ENCODE measurements at places on chromosomes 5 and 9.

DNA sequence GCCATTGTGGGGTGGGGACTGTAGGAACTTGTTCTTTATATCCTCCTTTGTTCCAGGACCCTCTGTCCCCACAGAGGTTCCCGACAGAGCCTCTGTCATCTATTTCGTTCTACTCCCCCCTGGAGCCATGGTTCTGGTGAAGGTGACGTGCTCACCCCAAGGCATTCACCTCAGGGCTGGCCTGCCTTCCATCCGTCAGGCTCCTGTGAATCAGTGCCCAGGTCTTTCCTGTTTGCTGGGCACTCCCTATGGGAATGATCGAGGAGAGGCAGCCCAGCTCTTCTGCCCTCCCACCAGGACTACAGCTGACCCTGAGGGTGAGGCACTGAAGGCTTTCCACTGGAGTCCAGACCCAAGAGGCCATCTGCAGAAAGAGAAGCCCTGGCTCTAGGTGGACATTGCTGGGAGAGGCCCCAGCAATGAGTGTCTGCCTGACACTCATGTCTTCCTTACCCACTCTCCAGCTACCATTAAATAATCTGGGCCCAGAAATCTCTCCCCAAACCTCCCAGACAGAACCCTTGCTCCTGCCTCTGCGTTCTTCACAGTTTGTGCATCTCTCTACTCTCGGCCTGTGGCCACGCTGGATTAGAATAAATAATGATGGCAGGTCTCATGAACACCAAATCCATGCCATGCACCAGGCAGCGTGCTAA is 214.2 kb downstream of the FSTL4 start:
- DNase-seq: no peak

DNA sequence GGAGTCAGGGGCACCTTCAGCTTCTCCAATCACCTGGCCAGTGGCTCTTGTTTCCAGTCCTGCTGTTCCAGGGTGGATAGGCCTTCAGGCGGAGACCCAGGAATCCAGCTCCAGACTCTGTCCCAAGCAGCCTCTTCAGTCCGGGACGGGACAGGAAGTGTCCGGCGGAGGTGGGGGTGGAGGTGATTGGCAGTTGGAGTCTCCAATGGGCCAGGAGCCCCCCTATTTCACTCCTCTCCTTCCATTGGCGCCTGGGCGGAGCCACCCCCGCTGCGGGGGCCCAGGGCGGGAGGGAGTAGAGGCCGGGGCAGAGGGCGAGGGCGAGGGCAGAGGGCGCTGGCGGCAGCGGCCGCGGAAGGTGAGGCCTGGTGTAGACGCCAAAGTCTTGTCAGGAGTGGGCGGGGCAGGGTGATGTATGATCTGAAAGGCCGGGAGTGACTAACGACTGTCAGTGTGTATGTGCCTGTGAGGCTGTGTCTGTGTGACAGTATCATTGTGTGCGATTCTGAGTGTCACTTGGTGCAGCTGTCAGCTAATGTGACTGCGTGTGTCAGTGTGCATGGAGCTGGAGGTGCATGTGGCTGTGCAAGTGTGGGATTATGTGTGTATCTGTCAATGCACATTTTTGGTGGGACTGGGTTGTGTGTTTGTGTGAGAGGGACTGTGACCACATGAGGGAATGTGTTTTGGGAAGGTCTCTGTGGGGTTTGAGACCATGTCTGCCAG is at the start of gene IL11RA:
Gene IL11RA, plus strand, starts transcription at position 310 of the 726 bp plus-strand sequence. CDS start 3,033 bp downstream, outside the sequence.
- DNase-seq: no peak

- DNase-seq: no peak
These were observed 23.3 kb upstream of the ABLIM3 start for GRCh38 chr5:149117970-149118369.

DNA sequence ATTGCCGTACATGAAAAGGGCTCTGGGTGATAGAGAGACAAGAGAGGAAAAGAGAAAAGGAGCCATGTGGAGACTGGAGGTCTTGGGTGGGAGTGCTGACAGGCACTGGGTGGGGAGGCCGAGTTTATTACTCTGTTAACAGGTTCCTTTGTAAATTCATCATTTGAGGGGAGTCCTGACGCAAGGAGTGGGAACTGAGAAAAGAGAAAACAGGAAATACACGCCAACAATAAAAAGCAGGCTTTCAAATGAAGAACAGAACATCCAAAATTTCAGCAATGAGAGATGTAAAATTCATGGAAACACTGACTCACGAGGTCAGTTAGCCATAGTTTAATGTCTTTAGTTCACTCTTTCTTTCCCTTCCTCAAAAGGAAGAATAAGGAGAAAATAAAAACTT is 342.8 kb downstream of the TMEM167A start:
- DNase-seq: no peak

- no peak for DNase-seq
These were observed 93.7 kb upstream of the DAB2 start for GRCh38 chr5:39518516-39518915.

DNA sequence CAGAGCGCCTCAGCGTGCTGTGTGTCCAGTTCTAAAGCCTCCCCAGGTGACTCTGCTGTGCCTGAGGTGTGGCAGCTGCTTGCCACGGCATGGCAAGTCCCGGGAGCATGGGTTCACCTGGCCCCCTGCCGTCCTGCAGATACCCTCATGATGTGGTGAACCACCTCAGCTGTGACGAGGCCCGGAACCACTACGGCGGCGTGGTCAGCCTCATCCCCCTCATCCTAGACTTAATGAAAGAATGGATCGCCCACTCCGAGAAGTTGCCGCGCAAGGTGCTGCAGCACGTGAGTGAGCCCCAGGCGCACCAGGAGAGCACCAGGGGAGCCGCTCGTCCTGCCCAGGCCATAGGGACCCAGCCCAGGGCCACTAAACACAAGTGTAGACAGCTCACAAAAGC is 9.5 kb downstream of the SPACA9 start:
- no peak for DNase-seq

DNA sequence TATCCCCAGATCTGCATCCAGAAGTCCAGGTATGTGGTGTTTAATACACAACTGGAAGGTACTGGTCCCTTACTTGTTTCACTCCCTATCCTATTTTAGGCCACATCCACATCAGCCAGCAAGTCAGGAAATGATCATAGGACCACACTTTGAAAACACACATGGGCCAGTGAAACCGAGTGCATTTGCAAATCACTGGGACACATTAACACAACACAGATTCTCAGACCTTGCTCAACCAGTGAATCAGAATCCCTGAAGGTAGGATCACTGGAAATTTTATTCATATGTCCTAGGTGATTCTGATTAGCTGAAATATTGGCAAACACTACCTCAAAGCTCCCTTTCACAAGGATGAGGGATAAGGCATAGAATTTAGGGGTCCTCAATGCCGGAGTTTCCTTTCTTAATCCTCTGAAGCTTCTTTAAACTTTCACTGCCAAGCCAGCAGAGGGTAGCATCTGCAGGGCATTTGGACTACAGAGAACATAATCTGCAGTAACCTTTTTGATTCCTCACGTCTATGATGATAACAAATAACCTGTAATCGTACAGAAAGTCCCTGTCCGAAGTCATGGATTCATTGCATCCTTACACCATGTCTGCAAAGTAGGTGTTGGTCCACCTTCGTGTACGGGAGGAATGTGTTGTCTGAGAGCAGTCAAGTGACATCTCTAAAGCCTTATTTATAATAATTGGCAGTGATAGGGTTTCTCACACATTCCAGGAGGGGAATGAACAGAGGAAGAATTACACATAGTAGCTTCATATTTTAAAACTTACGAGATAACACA is 11.0 kb upstream of the ABLIM3 start:
- no peak for DNase-seq

- DNase-seq: no peak
These were observed 156.1 kb upstream of the ADAMTSL1 start for GRCh38 chr9:18317896-18318295.

DNA sequence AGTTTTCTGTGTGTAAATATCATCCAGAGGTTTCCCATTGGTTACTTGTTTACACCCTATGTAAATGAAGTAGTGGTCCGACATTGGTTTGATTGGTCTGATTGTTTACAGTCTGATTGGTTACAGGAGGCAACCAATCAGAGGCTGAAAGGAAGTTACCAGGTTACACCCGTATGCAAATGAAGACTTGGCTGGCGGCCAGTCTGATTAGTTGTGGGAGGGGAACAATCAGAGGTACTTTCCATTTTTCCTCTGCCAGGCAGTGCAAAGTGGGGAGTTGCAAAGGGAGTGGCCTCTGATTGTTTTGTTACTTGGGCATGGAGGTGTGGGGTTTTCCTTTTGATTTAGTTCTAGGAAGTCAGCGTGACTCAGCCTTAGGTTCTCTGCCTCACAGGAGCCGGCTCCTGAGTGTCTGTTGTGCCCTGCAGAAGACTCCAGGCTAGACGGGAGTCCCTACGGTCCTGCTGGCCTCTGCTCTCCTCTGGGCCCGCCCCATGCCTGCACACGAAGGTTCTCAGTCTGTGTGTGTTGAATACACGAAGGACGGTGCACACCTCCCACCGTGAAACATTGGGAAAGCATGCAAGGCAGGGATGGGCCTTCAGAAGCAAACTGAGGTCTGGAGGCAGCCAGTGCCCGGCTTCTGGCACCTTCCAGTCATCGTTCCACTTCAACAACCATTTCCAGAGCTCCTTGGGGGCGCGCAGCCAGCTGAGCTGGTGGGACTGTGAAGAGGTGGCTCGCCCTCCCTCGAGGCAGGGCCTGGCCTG is 42.9 kb downstream of the OLFM1 start:
- no peak for DNase-seq

- no peak for DNase-seq
These were observed 34.1 kb downstream of the CFAP77 start for GRCh38 chr9:132443951-132444607.

- no peak for DNase-seq
These were observed 126.0 kb upstream of the BOD1 start for GRCh38 chr5:173742432-173742816.

- DNase-seq: no peak
These were observed 117.5 kb upstream of the OR13F1 start for GRCh38 chr9:104386425-104387069.

DNA sequence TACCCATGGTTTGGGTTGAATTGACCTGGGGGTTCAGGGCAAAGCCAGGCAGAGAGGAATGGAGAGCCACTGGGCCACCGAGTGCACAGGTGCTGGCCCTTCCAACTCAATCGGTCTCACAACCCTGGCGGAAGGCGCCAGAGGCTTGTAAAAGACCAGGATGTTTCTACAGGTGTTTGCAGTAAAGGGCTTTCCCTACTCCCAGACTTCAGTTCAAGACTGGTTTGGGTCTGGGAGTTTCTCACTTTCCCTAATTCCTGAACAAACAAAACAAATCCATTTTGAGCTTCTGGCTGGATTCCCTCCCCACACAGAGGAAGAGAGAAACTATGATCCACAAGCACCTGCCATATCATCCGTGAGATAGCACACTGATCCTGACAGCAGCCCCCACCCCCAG is 125.2 kb upstream of the KLF4 start:
- DNase-seq: no peak

DNA sequence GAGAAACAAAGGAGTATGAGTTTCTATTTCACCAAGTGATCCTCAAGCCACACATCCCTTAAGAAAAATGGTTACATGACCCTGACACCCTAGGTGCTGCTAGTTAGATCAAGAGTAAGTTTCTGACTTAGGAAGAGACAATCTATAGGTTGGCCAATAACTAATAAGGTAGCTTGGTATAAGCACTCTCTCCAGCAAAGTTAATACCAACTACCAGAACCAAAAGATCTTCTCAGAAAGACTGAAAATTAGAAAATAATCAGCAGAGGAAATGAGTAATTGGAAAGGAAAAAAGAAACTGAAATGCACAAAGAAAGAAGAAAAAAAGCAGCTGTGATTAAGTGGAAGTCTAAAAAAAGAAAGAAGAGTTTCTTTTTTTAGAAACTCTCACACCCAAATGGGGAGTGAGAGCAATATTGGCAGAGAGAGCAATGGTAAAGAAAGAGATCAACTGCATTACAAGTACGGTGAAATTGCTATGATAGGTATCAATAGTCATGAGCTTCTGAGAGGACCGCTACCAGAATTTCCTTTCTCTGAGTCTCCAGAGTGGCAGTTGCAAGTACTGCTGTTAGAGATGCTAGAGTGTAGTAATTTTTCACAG is 195.5 kb downstream of the TMEM167A start:
- DNase-seq: no peak

GRCh38 chr9:93587651-93588347 is 11.4 kb downstream of the PHF2 start:
- DNase-seq: no peak

DNA sequence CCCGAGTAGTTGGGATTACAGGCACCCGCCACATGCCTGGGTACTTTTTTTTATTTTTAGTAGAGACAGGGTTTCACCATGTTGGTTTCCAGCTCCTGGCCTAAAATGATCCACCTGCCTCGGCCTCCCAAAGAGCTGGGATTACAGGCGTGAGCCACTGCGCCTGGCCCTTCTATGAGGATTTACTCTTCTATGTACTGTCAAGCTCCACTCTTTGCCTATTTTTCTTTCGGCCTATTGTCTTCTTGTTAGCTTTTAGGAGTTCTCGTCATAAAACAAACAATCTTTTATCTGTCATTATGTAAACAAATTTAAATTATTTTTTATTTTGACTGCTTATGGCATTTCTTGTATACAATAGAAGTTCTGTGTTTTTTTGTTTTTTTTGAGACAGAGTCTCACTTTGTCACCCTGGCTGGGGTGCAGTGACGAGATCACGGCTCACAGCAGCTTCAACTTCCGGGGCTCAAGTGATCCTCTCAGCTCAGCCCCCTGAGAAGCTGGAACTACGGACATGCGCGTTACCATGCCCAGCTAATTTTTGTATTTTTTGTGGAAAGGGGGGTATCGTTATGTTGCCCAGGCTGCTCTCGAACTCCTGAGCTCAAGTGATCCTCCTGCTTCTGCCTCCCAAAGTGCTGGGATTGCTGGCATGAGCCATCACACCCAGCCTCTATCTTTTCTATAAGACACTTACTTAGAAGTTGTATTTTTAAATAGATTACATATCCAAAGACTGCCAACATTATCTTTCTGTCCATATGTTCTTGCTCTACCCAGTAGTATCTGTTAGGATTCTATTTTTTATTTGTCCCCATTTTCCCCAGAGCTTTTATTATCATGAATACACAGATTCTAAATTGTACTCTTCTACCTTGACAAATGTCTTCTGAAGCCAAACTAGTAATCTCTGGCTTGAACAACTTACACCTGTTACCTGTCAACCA is 29.2 kb downstream of the CSNK1A1 start:
- no peak for DNase-seq

GRCh38 chr9:120937127-120937526 is 10.5 kb upstream of the TRAF1 start:
- DNase-seq: no peak

- DNase-seq: no peak
These were observed 463.8 kb downstream of the TLE1 start for GRCh38 chr9:81225596-81225995.

DNA sequence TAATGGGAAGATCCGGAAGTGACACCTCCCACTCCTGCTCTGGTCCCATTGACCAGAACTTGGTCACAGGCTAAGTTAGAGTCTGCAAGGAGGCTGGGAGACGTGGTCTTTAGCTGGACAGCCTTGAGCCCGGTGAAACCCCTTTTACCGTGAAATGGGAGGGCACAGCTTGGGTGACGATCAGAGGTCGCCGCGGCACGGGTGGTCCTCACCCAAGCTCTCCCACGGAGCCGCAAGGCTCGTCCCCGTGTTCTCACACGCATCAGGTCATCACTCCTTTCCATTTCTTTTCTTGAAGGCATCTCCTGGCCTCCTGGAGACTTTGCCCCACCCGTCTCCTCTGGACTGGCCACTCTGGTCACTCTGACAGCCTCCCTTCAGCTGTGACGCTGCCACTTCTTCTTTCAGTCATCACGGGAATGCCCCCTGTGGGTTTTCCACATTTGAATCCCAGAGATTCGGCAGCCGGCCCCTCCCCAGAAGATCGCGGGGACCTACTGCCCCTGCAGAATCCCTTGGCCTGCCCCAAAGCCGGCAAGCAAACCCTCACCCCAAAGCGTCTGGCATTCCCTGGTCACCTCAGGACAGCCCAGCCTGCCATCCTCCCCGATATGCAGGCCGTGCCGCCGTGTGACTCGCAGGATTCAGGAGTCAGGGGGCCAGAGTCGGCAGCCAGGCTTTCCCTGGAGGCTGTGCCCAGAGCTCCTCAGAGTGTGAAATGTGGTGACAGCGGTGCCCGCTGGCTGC is 18.9 kb upstream of the EGFL7 start:
- no peak for DNase-seq

All from activated naive CD4-positive, alpha-beta T cell (primary cell).